ENCODE measurements at places on chromosomes 2 and 18.

DNA sequence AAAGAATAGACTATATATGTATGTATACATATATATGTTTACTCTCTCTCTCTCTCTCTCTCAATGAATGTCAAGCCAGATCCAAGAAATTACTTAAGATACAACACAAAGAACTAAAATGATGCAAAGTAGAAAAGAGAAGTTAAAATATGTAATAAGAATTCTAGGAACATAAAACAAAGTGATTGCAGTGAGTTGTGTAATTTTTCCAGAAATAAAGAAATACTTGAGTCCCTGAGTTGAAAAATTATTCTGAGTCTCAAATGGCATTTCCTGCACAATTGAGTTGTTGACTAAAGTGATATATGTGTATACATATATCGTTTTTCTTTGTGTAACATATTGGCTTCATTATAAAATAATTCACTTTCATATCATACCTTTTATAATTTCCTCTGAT, 262.4 kb downstream of the INSIG2 start:
- no peak for DNase-seq

GRCh38 chr18:32389191-32389590, 81.5 kb downstream of the GAREM1 start:
- DNase-seq = no peak

DNA sequence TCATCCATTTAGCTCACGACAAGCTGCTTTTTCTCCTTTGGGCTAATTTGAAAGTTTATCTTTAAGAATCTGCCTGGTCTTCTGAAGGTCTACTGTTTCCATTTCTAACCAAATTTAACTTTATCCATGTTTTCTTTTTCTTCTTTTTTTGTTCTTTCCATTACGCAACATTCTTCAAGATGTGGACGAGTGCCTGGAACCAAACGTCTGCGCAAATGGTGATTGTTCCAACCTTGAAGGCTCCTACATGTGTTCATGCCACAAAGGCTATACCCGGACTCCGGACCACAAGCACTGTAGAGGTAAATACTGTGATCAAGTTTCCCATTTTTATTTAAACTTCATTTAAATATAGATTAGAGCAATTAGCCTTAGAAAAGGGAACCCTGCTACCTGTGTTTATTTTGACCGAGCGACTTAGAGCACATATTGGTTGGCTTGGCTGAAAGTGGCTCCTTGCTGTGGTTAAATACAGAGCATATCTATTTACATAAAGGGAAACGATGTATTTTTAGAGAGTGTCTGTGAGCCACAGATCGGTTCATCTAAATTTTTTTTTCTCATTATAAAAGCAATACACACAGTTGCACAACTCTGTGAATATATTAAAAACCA, 183.4 kb upstream of the RASGRP3 start:
- DNase-seq = no peak

DNA sequence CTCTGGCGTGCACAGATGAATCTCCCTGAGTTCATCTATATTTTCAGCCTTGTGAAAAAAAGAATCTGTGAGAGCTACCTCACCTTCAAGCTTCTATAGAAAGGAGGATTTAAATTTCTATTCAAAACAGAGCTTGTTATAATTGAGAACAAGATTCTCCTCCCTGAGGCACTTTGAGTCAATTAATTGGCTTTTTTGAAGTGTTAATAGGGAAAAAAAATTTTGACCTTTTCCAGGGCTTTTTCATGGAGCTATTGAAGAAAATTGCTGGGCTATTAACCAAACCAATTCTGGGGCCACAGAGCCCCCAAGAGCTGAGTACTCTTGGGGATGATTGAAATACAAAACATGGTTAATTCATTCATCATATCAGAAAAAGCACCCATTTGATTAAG, 225.1 kb downstream of the CMPK2 start:
- DNase-seq = no peak

- DNase-seq = no peak
Observed at GRCh38 chr2:23093513-23093912, 291.5 kb upstream of the KLHL29 start.

DNA sequence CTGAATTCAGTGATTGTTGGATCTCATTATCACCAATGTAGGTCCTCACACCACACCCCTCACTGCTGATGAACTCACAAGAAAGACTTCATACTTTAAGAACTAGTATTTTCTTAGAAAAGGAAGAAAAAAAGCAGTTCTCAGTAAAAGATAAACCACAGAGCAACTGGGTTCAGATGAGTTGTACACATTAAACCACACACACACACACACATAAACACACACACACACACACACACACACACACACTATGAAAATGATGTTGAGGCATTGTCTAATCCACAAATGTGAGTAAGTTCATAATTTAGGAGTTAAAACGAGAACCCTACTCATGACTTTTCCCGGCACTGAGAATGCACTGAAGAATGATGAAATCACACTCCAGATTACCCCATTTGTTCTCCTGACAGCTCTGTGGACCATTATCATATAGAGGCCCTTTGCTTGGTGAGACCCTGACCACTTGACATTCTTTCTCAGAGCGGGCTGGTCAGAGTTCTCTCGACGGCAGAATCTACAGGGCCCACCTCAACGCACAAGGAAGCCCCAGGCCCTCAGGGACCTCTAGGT, 106.2 kb downstream of the BCL2 start:
- DNase-seq = no peak

- DNase-seq = peak; percentile 63
Observed at GRCh38 chr2:98822301-98823164, 91.6 kb upstream of the MGAT4A start.

DNA sequence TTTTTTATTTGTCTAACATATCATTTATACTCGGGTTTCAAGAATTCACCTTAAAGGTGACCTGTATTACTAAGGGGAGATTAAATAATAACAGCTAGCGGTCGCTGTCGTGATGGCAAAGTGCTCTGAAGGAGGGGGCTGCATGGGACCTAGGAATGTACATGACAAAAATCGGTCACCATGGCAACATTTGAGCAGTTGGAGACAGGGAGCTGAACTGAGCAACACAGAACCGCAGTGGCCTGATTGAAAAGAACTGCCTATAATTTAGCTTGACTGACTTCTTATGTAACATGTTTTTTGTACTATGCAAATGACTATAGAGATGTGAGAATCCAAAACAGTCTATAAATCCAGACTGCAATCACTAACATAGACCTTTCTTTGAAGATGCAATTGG, 34.3 kb upstream of the EPHA4 start:
- no peak for DNase-seq

GRCh38 chr2:71759060-71759459, 305.7 kb downstream of the DYSF start:
- no peak for DNase-seq

All from activated CD4-positive, alpha-beta T cell treated with anti-CD3 and anti-CD28 coated beads, Interleukin-2, amount 50 U/mL, for 48 hours (primary cell).